Motor neuron (in vitro differentiated cells): ENCODE measurements at places on chromosomes 11 and 22.

GRCh38 chr11:12377106-12377823 is at the start of gene PARVA:
Gene PARVA, plus strand, starts transcription at chr11:12377571. Its CDS starts 77 bp downstream, at chr11:12377648.
- peak; percentile 75 for ATAC-seq

GRCh38 chr11:20511982-20512381 is 87.4 kb upstream of the SLC6A5 start:
- no peak for ATAC-seq

DNA sequence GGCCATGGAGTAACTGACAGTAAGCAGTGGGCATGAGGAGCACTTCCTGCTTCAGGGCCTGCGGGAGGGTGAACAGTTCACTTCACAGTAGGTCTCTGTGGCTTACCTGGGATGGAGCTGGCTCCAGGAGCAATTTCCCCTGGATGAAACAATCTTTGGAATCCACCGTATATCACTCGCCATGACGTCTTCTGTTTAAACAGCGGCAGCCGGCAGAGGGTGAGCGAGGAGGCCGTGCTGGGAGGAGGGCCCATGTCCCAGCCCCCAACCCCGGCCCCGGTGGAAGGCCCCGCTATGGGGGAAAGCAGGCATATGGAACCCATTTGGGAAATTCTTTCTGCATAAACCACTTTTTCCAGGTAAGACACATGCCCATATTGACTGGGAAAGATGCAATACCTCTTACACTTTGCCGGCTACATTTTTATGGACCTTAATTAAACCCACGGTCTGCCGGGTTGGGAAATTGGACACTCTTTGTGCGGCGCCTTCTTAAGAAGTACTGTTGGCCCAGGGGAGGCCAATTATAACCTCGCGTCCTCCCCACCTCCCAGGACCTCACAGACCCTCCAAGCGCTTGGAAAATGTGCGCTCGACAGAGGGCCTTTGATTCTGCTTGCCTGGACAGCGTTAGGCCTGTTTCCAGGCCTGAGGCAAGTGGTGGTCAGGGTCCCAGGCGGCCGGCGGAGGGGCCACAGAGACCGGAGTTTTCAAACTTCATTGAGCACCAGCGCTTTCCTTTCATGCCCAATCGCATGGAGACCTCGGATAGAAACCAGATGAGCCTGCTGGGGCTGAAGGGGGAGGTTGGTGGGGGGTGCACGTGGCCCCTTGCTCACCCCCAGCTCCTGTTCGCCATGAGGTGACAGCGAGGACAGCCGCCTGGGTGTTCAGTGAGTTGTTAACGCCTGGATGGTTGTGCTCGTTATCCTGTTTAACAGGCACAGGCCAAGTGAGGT is 40.4 kb downstream of the SMIM38 start:
- ATAC-seq: no peak

DNA sequence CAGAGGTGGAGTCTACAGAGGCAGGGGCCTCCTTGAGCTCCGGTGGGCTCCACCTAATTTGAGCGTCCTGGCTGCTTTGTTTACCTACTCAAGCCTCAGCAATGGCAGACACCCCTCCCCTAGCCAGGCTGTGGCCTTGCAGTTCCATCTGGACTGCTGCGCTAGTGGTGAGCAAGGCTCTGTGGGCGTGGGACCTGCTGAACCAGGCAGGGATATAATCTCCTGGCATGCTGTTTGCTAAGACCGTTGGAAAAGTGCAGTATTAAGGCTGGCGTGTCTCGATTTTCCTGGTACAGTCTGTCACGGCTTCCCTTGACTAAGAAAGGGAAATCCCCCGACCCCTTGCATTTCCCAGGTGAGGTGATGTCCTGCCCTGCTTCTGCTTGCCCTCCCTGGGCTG is 77.7 kb downstream of the GDPD4 start:
- ATAC-seq: no peak

GRCh38 chr11:78714539-78714938 is 139.9 kb upstream of the NARS2 start:
- ATAC-seq: no peak

DNA sequence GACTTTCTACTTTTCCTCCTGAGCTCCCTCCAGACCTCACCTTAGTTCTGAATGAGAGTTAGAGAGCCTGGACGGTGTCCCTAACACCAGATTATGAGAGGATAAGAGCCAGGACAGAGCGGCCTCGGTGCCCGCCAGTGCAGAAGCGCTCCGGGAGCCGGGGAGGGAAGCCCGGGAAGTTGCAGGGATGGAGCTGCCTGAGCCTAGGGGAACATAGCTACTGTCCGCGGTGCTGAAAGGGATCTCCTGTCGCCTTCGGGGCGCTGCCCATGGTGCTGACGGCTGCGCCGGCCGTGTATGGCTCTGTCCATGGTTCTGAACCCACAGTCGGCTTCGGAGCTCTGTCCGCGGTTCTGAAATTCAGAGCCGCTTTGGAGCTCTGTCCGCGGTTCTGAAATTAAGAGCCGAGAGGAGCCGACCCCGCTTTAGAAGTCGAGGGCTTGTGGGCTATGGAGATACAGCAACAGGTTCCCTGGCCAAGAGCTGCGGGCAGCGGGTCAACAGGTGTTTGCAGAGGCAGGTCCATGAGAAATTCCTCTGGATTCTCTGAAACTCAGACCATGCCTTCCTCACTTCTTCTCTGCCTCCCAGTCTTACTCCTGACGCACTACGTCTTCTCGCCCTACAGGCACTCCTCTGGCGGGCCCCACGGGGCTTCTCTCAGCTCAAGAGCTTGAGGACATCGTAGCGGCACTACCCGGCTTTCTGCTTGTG is 814 bp downstream of the NPAS4 start:
- no peak for ATAC-seq

DNA sequence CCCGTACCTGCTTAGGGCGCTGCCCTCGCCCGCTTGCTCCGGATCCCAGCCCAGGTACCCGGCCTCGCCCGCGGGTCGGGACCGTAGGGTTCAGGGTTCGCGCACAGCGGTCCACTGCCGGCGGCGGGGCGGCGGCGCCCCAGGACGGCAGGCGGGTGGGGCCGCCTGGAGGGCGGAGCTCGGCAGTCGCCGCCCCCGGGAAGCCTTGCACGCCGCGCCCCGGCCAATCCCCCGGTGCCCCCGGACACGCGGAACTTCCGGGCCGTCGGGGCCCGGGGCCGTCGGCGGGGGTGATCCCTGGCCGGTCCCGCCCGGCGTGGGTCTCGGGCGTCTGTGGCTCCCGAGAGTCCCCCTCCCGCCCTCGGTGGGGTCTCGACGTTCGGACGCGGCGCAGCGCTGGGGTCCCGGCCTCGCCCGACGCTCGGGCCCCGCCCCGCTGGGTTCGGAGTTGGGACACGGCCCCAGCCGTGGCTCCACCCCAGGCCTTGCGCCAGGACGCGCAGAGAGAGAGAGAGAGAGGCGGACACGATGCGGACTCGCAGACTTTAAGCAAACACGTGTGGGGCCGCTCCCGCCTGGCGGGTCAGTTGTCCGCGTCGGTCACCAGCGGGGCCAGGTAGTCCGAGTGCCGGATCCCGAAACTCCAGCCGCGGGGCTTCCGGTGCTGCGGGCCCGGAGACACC is at the start of gene TYMP:
TSS of gene TYMP (minus strand) at position 116 of the 683 bp plus-strand sequence. CDS start 303 bp downstream, outside the sequence.
- peak; percentile 10 for ATAC-seq

GRCh38 chr11:14357881-14358728 is 878 bp downstream of the RRAS2 start:
- peak; percentile 84 for ATAC-seq

GRCh38 chr11:65430406-65431217 is 8.0 kb downstream of the NEAT1 start:
- no peak for ATAC-seq

- ATAC-seq: no peak
These were observed 404.5 kb downstream of the ETS1 start for GRCh38 chr11:128182844-128183243.

DNA sequence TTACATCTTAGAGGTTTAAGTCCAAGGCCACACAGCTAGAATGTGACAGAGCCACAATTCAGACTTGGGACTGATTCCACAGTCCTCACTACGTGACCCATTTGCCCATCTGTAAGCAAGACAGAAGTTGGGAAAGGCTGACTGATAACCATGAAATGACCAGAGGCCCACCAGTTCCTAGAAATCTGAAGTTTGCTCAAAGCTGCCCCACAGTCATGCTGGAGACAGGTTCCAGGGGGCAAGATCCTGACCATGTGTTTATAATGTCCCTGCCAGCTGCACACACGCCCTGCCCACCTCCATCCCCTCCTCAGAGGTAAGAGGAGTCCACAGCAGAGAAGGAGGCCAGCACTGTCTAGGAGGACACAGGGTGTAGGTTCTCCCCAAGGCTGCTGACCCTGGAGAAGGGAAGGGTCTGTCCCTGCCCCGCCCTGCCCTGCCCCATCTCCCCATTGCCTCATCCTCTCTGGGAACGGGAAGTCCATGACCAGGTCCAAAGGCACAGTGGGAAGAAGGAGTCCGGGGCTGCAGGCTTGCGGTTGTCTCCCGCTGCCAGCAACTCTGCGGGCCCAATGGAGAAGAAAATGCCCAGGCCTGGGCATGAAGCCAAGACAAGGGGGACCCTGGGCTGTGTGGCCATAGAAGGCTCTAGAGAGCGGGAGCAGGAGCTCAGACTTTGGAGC is 11.9 kb upstream of the OAF start:
- no peak for ATAC-seq

- no peak for ATAC-seq
These were observed 23.0 kb downstream of the YDJC start for GRCh38 chr22:21606775-21607174.

GRCh38 chr11:46421257-46421880 is 29.8 kb upstream of the CHRM4 start:
- ATAC-seq: no peak

DNA sequence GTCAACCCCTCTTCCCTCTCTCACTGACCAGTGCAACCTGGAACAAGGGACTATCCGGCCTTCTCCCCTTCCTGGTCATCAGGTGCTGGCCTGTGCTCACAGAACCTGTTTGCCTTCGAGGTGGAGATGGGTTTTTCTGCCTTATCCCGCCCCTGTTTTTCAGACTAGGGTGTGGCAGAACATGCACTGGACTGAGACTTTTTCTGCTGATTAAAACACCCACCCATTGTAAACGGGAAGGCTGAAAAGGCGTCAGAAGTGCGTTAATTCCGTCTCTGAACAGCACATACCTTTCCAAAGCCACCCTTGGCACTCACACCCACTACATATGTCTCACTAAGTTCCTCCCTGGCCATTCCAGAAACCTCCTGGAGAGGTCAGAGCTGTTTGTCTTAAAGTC is 4.4 kb upstream of the B3GNT6 start:
- ATAC-seq: no peak

GRCh38 chr11:73307323-73308002 is 613 bp upstream of the ARHGEF17 start:
- peak; percentile 84 for ATAC-seq

GRCh38 chr11:65058012-65058411 is 341 bp downstream of the NAALADL1 start:
- no peak for ATAC-seq

DNA sequence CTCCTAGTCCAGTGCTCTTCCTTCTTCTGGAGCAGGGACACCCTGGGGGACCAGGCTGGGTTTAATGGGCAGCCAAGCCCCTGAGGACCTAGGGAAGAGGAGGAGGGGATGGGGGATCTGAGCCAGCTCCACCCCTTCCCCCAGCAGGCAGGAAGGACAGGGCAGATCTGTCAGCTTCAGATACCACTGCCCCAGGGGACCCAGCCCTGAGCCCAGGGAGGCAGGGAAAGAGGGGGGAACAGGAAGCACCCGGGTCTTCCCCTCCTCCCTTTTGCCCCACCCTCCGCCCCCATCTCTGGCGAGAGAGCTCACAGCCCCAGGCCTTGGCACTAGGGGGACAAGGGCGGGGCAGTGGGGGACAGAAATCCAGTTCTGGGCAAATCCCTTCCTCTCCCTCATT is 11.7 kb upstream of the SOX10 start:
- ATAC-seq: no peak

DNA sequence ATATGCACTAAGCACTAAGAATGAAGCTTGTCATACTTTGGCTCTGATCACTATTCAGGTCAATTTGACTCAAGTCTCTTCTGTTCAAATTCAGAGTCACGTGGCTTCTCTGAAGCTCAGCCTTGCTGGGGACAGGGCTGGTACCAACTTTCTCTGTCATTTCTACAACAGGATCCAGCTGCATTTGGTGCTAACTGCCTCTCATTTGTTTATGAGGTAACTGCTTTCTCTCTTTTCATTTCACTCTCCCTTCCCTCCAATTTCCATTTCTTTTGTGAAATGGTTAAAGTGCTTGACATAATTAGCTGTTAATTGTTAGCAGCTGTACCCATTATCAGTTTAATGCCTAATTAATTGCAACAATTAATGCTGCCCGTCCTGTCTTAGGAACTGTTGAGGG is 259.7 kb upstream of the PLET1 start:
- ATAC-seq: no peak

DNA sequence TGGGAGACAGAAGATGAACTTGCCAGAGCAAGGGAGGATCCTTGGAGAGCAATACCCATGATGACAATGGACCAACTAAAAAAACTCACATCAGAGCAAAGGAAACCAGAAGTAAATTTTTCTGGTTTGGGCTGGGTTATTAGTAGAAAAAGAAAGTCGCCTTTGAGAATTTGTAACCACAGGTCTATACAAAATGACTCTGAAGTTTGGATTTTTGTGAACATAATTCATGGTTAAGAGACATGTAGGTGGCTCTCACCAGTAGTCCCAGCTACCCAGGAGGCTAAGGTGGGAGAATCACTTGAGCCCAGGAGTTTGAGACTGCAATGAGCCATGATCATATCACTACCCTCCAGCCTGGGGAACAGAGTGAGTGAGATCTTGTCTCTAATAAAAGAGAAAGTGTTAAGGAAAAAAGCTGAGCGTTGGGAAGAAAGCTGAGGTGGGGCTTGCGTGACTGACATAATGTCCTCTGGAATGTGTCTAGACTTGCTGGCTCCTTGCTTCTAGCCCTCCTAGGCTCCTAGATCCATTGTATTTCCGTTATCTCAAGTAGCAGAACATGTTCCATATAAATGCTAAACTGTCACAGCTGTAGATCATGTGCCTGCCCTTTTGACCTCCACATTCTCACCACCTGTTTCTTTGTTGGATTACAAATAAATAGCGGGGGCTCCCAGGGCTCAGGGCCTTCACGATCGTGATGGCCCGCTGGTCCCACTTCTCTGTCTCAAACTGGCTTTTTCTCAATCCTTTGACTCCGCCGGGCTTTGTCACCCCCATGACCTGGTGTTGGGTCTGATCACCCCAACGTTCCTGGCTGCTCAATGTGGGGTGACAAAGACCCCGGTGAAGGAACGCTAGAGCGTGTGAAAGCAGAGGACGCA is 56.2 kb upstream of the SC5D start:
- ATAC-seq: peak; percentile 66

GRCh38 chr11:76857781-76858410 is 2.8 kb upstream of the ACER3 start:
- no peak for ATAC-seq

DNA sequence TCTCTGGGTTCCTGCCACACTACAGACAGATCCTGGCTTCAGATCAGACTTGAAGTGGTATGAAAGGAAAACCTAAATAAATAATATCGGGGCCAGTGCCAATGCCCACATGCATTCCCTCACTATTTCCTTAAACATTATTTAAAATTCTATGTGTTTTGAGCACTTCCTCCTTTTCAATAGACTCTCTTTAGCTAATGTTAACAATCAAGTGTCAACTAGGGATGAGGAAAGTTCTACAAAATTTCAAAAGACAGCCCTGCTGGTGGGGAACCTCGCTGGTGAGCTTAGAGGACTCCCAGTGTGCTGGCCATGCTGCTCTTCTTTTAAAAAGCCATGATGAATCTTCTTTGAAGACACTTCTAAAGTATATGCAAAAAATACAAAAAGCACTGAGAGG is 87.5 kb downstream of the ENTHD1 start:
- no peak for ATAC-seq
